Astrocyte (in vitro differentiated cells and primary cell): ENCODE measurements at places on chromosomes 7 and 10.

DNA sequence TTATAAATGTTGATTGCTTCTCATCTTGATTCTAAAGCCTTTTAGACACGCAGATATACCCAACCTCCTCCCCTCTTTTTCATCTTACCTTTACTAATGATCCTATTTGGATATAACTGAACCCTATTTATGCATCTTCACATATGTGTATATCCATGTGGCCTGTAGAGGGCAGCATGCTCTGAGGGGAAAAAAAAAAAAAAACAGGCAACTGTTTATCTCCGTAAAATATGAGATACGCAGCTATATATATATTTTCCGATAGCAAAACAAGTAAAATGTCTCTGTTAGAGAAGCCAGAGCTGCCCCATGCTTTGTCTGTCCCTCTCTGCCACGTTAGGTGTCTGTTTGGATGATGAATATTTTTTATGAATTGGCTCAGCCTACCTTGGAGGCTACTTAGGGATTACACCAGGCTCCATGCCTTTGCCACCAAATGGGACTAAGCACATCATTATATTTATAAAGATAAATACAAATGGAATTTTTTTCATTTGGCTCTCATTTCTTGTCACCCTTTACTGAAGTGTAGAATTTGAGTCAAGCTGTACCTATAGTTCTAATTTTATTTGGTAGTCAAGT is 174.8 kb upstream of the FZD1 start:
- DNase-seq, result peak; percentile 11

GRCh38 chr10:58791137-58791536 is 278.5 kb downstream of the BICC1 start:
- peak; percentile 41 for DNase-seq

DNA sequence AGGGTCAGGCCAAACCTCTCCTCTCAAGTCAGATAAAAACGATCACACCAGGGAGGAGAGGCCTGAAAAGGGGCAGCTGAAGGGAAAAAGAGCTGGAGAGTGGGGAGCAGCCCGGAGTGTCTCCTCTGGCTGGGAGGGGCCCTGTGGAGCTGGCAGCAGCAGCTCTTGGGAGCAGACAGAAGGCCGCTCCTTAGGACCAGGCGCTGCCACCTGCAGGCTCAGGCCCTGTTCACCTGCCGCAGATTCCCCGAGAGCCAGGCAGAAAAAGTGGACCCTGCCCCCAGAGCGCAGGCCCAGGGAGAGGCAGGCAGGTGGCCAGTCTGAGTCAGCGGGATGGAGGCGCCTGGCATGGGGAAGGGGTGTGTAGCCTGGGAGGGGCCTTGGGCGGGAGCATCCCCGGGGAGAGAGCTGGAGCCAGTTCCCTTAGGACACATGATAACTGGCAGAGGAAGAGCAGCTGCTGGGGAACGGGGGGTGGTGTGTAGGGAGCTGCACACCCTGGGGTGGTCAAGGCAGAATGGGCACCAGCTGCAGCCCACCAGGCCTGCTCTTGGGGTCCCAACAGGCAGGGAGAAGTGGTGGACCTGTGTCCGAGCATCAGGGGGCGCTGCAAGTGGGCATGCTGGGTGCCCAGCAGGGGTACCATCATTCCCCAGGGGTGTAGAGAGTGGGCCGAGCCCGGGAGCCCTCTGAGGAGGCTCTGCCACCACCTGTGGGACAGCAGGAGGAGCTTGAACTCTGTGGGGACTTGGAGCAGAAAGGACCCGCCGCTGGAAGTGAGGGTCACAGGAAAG is 177.2 kb upstream of the RHEB start:
- DNase-seq, result no peak

GRCh38 chr10:114073395-114074186 is 29.9 kb downstream of the ADRB1 start:
- DNase-seq, result no peak

DNA sequence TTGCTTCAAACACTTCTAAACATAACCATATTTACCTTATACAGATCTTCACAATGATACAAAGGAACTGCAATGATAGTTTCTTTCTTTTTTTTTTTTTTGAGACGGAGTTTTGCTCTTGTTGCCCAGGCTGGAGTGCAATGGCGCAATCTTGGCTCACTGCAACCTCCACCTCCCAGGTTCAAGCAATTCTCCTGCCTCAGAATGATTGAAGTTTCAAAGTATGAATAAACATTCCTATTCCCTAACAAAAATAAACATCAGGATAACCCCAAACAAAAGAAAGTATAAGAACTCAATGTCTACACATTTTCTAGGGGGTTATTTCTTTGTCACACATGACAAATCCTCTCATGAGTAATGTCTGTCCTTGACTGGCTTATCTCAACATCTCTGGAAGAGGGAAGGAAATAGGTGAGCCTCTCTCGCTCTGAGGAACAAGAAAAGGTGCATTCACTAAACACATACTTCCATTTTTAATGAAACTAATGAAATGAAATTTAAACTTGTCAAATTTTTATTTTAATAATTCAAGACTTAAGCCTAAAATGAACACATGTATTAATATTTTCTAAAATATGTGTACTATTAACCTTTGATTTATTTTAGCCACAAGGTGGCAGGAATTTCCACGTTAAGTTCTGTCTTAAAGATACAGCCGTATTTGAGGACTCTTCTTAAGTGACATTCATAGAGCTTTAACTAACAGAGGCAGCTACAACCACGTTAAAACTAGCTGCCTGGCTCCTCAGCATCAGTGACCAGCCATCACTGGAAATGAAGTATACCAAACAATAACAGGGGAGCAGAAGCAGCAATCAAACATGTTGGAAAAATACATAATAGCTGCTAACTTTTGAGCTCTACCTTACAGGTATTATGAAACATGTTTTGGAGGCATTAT is 58.3 kb downstream of the MALSU1 start:
- peak; percentile 57 for DNase-seq
